Right renal pelvis (tissue), 4 donors: ENCODE measurements at places on chromosomes 5 and 9.

DNA sequence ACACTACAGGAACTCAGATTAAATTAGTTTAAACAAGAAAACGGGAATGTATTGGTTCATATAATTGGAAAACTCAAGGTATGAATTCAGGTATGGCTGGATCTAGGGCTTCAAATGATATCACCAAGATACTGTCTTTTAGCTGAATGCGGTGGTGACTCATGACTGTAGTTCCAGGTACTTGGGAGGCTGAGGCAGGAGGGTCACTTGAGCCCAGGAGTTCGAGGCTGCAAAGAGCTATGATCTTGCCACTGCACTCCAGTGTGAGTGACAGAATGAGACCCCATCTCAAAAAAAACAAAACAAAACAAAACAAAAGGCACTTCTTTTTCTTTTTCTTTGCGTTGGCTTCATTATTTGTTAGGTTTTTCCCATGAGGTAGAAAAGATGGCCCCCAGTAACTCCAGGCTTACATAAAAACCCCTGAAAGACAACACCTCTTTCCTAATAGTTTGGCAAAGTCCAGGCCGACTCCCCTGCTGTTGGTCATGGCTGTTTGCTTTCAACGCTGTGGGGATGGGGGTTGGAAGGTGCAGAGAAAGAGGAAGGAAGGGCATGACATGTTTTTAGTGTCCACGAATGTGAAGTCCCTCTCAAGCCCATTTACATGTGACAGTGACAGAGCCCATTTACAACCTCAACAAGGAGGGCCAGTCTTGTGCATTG is 39.8 kb upstream of the CRB2 start:
- DNase-seq, result no peak

DNA sequence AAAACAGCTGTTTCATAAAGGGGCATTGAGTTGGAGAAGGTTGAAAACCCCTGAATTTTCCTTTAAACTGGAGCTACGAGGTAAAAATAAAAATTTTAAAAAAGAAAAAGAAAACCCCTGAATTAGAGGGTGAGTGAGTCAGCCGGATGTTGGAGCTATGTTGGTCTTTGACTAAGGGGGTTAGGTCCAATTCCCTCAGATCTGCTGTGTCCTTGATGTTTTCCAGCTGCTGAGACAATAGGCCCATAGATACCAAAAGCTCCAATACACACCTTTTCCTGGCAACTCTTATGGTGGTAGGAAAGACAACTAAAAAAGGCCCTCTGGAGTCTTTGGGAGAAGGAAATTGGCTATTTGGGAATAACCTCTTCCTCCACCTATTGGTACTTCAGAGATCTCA is 79.4 kb upstream of the SAP30L start:
- no peak for DNase-seq

- peak; percentile 57 for DNase-seq
Observed at GRCh38 chr5:1666812-1667588, 132.6 kb downstream of the MRPL36 start.

GRCh38 chr5:157444224-157444623 is 15.8 kb upstream of the NIPAL4 start:
- DNase-seq, result no peak

- DNase-seq, result no peak
Observed at GRCh38 chr5:158669275-158669674, 430.4 kb downstream of the EBF1 start.

- no peak for DNase-seq
Observed at GRCh38 chr5:110802998-110803397, 64.2 kb downstream of the SLC25A46 start.

DNA sequence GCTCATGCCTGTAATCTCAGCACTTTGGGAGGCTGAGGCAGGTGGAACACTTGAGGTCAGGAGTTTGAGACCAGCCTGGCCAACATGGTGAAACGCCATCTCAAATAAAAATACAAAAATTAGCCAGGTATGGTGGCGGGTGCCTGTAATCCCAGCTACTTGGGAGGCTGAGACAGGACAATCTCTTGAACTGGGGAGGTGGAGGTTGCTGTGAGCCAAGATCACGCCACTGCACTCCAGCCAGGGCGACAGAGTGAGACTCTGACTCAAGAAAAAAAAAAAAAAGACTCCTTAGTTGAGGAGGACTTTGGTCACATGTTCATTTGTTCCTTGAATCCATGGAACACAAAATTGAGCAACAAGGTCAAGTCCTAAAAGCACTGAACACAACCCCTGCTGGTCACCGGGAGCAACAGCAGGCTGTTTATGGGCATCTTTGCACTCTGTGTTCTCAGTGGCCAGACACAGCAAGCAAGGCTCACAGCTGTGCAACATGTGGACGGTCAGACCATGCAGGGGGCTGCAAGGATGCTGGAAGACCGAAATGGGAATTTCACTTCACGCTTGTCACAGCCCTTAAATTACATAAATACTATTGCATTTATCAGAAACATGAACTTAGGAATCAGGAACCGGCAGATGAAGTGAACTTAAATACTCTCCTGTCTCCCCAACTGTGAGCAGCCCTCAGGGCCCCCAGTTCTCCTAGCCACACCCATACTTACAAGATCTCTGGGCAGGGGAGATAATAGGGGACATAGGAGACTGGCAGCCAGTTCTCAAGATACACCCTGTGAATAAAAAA is 2.8 kb downstream of the GBGT1 start:
- no peak for DNase-seq

DNA sequence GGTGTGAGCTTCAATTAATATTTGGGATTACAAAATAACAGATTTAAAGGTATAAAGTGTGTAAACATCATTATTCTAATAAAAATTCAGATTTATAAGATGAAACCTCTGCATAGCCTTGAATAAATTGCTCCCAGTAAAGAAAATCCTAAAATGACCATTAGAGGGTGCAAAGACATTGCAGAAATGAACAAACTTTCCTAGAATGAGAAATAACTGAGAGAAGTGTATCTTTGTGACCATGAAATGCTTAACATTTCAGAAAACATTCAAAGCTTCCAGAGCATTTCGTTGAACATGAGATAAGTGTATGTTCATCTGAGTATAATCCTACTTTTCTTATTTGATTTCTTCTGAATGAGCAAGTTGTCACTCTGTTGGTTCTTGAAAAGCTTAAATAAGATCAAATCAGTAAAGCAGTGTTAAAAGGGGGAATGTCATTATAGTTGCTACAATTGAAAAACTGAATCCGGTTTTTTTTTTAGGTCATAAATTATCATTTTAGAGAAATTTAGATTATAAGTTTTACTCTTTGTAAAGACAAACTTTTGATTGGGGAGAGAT is 24.7 kb upstream of the NUDT12 start:
- DNase-seq, result peak; percentile 22

- no peak for DNase-seq
Observed at GRCh38 chr5:153086486-153086885, 404.0 kb upstream of the GRIA1 start.

GRCh38 chr5:15791859-15792258 is 291.9 kb downstream of the FBXL7 start:
- DNase-seq, result no peak

- no peak for DNase-seq
Observed at GRCh38 chr9:124776954-124777648, at the start of gene OLFML2A. OLFML2A (plus strand) TSS chr9:124777133; CDS start chr9:124777271, 138 bp downstream.

DNA sequence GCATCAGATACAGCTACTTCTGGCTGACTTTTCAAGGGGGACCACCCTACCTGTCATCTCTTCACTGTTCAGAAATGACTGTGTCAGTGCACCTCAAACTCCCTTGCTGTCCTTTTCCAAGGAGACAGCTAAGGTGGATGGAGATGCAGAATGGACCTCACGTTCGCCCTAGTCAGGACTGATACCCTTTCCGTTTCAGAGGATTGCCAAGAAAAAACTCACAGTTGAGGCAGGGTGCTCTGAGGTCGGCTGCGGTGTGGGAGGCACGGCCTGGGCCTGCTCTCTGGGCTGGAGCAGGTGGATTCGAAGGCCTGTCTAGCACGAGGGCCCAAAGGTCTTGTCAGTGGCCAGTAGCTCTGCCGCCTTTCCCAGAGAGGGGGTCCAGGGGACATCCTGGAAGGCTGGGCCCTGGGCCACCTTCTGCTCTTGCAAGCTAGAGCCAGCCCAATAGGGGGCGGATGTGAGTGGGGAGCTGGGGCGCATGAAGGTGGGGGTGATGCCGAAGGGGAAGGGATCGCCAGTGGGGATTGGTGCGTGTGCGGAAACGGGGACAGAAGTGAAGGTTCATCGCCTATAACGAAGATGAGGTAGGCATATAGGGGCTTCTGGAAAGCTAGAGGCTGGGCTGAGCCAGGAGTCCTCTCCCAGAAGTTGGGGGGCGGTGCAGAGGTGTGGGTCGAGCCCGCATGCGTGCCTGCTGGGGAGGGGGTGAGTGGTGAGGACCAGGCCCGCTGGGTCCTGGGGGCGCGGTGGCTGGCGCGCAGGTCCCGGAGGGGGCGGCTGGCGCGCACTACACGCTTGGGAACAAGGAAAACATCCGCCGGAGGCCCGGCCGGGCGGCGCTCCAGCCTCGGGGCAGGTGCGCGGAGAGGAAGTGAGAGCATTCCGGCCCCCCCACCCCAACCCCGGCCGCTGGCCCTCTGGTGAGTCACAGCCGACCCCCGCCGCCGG is 2.5 kb upstream of the MSMP start:
- peak; percentile 43 for DNase-seq
